ENCODE measurements at places on chromosomes 7 and 10. TPM values are rescaled to one million over a fixed set of nuclear protein-coding genes. Genes with fewer than 3 reads are reported as not detected.

DNA sequence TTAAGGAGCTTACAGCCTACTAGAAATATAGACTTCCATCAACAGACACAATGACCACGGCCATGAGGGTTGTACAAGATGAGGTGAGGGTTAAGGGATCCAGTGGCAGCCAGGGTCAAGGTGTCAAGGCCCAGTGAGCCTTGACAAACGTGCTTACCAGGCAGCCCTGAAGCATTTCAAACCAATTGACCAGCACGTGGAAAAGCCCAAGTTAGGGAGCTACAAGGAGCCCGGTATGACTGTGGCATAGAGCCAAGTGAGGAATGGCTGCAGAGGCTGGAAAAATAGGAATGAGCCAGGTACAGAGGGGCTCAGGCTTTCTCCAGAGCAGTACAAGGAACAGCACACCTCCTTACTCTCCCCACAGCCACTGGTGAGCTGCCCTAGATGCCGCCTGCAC is 12.7 kb downstream of the AFAP1L2 start:
- DNase-seq, result no peak

- peak; percentile 80 for DNase-seq
Measured at GRCh38 chr10:32207544-32207943, 139.4 kb downstream of the EPC1 start.

DNA sequence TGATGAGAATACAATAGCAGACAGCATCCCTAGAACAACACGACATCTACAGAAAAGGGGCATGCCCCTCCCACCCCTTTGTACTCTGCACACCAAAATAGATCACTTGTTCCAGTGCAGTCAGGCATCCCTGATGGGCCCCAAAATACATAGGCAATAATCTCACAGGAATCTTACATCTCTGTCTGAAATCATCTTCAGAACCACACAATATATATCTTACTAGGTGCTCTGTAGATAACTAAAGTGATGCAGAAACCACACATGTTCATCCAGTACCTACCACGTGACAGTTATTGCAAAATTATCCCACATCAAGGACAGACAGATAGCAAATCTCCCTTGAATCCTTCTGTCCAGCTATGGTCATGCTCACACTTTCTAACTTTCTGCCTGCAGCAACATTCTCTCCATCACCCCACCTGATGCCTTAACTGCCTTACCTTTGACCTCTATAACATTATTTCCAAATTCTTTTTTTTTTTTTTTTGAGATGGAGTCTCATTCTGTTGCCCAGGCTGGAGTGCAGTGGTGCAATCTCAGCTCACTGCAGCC is 30.7 kb downstream of the ST8SIA6 start:
- DNase-seq, result no peak

DNA sequence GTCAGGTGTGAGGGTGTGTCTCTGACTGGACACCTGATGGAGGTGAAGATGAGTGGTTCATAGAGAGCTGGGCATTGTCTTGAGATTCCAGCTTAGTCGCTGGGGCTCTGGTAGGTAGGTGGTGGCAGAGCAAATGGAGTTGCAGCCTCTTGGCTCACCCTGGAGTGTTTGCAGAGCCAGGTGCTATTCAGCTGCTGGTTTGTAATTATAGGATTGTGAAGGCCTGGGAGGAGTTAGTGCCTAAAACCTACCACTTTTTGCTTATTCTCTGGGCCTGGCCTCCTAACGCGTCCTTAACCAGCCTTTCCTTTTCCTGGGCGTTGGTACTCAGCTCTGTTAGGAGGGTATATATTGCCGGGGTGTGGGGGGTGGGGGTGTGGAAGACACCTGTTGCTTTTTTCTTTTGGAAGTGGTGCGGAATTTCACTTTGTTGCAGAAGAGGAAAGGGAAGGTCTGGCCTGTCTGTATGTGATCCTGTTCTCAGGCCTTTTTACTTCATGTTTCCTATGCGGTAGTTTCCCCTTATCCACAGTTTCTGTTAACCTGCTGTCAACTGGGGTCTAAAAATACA is 3.2 kb downstream of the PPRC1 start:
- DNase-seq, result no peak

GRCh38 chr10:50503661-50504320 is 120.0 kb downstream of the SGMS1 start:
- DNase-seq, result no peak

DNA sequence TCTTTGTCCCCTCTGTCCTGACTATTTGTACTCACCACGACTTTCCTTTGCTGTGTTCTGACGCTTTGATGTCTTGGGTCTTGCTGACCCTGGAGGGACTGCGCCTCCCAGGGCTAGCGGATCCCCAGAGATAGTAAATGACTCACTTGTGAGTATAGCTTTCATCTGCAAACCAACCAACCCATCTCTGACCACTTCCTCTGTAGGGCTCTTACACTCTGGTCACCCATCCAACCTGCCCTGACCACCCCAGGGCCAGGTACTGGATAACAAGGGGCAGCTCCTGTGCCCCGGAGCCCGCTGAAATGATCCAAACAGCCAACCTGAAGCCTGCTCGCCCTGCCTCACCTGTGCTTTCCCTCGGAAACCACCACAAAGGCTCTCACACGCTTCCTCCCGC is 125.2 kb upstream of the CARD11 start:
- DNase-seq, result no peak

GRCh38 chr7:43943417-43944187 is 17.4 kb downstream of the UBE2D4 start:
- DNase-seq, result peak; percentile 19

DNA sequence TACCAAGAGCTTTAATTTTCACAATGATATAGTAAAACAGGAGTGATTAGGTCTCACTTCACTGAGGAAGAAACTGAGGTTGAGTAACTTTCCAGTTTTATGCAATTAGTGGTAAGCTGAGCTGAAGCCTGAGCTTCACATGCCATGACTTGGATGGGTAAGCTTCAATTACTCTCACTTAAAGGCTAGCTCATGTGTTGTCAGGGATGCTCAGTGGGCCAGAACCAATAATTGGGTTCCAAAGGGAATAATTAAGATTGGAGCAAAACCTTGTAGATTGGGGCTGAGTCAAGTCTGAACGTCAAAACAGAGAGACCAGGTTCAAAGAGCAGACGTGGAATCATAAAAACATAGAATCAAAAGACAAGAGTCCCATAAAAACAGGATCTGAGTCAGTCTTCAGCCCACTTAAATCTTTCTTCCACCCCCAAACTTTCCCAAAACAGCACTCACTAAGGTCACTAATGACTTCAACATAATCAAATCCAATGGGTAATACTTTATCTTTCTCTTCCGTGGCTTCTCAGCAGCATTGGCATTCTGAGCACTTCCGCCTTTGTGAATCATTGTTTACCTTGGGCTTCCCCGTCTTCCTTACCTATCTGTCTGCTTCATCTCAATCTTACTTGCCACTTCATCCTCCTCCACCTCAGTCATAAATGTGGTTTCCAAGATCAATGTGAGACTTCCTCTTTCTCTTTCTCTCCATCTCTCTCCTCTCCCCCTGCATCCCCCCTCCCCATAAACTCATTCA is 23.0 kb upstream of the EGFR start:
- peak; percentile 66 for DNase-seq

GRCh38 chr10:5655121-5655520 is 11.3 kb downstream of the ASB13 start:
- DNase-seq, result no peak

GRCh38 chr10:131770946-131771633 is 129.7 kb upstream of the PPP2R2D start:
- no peak for DNase-seq

- DNase-seq, result no peak
Measured at GRCh38 chr10:62388328-62388727, 14.2 kb downstream of the ZNF365 start.

GRCh38 chr7:15288741-15289140 is 273.1 kb downstream of the AGMO start:
- no peak for DNase-seq

GRCh38 chr7:64612452-64612851 is 49.6 kb upstream of the ZNF680 start:
- no peak for DNase-seq

DNA sequence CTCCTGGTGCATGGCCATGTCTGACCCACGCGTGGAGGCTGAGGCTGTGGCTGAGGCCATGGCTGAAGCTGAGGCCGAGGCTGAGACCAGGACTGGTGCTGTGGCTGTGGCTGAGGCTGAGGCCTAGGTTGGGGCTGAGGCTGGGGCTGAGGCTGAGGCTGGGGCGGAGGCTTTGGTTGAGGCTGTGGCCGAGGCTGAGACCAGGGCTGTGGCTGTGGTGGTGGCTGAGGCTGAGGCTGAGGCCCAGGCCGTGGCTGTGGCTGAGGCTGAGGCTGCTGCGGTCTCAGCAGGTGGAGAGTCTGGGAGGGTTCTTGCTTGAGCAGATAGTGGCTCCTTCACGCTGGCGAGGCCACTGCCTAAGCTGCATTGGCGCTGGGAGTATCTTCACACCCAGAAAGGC is 76.4 kb downstream of the WDR37 start:
- DNase-seq, result no peak

ENTPD1 gene
- total RNA-seq, result 0.92 TPM

GIMAP2 gene
- 4.7 TPM for total RNA-seq

LRRC61 gene
- total RNA-seq, result 22.5 TPM

PWWP2B gene
- 12.9 TPM for total RNA-seq
